ENCODE measurements at places on chromosomes 3 and 15.

DNA sequence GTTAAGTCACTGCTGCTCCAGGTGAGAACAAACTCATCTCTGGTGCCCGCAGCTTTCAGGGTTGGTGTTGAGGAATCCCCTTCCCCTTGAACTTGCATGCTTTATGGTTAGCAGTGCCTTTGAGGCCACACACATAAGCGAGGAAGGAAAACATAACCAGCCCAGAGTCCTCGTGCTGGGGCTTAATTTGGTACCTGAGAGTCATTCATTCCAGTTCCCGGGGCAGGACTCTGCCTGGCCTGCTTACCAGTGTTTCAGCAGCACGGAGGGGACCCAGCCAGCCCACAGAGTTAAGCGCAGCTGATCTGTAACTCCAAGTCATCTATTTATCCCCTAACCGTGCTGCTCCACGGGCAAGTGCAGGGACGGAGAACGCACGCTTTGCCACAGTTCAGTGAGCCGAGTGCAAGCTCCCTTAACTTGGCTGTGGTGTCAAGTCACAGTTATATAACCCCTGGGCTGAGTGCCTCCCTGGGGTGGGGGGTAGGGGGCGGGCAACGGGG is 302.3 kb upstream of the ICE2 start:
- no peak for DNase-seq

DNA sequence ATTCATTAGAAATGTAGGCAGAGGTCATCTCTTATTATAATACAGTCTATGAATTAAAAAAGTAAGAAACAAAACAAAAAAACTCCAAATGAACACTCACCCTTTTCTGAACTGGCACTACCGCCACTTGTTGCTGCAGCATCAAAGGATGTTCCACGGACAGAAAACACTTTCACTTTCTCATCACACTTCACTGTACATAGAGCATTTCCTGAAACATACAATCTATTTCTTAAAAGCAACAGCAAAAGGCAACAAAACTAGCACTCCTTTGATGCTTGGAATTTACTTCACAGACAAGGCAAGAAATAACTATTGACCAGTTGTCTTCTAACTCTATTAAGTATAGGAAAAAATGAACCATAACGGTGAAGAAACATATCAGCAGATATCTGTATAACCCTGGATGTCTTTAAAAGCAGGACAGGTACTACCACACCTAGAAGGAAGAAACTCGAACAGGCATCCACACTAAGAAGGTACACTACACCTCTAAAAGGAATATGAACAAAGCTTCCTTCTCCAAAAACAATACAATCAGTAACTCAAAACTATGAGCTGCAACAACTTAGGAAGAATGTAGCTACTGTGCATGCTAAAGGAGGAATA is 24.9 kb downstream of the ETFA start:
- no peak for DNase-seq

GRCh38 chr3:119937229-119937628 is 155.3 kb downstream of the NR1I2 start:
- DNase-seq: no peak

- no peak for DNase-seq
These were observed 92.4 kb upstream of the HES1 start for GRCh38 chr3:194043516-194043915.

GRCh38 chr3:30305021-30305420 is 301.4 kb upstream of the TGFBR2 start:
- DNase-seq: no peak

GRCh38 chr15:38438031-38438986 is 15.6 kb upstream of the FAM98B start:
- DNase-seq: no peak

GRCh38 chr3:129371041-129371826 is 57.2 kb downstream of the EFCAB12 start:
- DNase-seq: no peak

DNA sequence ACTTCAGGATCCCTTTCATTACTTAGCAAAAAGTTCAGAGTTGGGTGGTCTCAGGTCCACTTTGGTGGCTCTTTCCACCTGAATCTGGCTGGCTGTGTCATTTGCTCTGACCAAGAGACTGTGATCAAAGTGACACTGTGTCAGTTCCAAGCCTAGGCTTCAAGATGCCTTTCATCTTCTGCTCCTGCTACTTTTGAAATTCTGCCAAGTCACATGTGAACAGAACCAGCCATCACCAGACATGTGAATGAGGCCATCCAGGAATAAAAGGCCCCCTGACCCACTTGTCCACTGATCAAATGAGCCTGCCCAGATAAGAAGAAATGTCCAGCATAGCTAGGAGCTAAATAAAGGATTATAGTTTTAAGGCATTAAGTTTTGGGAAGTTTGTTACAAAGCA is 132.2 kb downstream of the OSBPL10 start:
- no peak for DNase-seq

GRCh38 chr3:49469936-49470713 is at the start of gene DAG1:
Gene DAG1, plus strand, starts transcription at chr3:49470267. Its CDS starts 40,268 bp downstream, at chr3:49510535.
- DNase-seq: peak; percentile 84

- DNase-seq: no peak
These were observed 45.8 kb downstream of the EEFSEC start for GRCh38 chr3:128199110-128199509.

- DNase-seq: no peak
These were observed 42.3 kb downstream of the EFHB start for GRCh38 chr3:19891740-19892139.
